CD4-positive, alpha-beta T cell treated with Interleukin-1 beta for 1 hour (primary cell): ENCODE measurements at places on chromosomes 13 and 19.

- no peak for DNase-seq
Measured at GRCh38 chr13:76715621-76716020, 170.6 kb downstream of the KCTD12 start.

GRCh38 chr19:57068921-57069697 is 50.7 kb upstream of the USP29 start:
- DNase-seq: no peak

GRCh38 chr13:98343461-98343860 is 166.4 kb upstream of the RNF113B start:
- DNase-seq: no peak

DNA sequence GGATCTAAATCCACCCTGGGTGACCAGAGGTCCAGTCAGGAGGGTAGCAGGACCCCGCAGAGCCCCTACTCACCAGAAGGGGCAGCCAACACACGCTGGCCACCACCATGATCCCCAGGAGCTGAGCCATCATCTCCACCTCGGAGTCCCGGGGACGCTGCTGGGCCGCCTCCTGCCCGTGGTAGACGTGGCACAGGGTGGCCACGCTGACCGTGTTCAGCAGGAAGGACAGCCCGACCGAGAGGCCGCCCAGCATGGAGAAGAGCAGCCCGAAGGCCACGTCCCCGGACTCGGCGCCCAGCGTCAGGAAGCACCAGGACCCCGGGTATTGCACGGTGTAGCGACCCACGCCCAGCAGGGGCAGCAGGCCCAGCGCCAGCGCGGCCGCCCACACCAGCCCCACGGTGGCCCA is 6.9 kb downstream of the TBXA2R start:
- DNase-seq: no peak

- no peak for DNase-seq
Measured at GRCh38 chr13:51839711-51840540, 5.1 kb downstream of the TMEM272 start.

GRCh38 chr13:73063166-73063565 is 4.4 kb downstream of the KLF5 start:
- no peak for DNase-seq
